ENCODE measurements at places on chromosomes 6 and 20.

- DNase-seq, result peak; percentile 87
These were observed 24.5 kb downstream of the ILRUN start for GRCh38 chr6:34671801-34672656.

GRCh38 chr6:11605507-11605905 lies 68.0 kb downstream of the TMEM170B start:
- no peak for DNase-seq

GRCh38 chr20:25191689-25192088 lies 3.8 kb upstream of the ENTPD6 start:
- no peak for DNase-seq

DNA sequence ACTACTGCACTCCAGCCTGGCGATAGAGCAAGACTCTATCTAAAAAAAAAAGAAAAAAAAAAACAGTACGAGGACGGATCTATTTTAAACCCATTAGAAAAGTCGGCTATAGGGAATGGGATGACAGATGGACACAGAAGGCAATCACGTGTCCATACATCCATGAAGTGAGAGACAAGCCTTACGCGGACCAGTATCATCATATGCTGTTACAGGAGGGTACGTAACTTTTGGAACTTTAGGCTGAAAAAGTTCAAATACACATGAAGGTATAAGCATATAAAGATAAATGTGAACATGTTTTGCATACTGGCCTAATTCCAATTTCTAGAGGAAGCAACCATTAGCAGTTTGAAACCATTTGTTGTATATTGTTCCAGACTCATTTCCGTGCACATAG lies 109.8 kb upstream of the EXOC2 start:
- no peak for DNase-seq

DNA sequence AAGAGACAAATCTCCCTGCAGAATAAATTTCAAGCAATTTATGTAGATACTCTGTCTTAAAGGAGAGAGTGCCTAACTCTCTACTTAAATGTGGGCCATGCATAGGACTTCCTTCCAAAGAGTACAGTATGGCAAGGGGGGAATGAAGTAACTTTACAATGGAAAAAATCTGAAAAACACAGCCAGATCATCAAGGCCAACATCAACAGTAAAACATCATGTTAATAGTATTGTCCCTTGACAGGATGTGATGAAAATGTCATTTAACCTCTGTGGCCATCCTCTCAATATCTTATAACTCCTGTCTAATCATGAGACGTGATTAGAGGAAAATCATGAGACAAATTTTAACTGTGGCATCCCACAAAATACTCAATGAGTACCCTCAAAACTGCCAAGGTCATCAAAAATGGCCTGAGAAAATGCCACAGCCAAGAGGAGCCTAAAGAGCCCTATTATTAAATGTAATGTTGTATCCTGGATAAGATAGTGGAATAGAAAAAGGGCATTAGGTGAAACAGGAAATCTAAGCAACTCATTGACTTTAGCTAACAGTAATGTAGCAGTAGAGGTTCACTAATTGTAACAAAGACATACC lies 47.5 kb downstream of the CNBD2 start:
- no peak for DNase-seq

DNA sequence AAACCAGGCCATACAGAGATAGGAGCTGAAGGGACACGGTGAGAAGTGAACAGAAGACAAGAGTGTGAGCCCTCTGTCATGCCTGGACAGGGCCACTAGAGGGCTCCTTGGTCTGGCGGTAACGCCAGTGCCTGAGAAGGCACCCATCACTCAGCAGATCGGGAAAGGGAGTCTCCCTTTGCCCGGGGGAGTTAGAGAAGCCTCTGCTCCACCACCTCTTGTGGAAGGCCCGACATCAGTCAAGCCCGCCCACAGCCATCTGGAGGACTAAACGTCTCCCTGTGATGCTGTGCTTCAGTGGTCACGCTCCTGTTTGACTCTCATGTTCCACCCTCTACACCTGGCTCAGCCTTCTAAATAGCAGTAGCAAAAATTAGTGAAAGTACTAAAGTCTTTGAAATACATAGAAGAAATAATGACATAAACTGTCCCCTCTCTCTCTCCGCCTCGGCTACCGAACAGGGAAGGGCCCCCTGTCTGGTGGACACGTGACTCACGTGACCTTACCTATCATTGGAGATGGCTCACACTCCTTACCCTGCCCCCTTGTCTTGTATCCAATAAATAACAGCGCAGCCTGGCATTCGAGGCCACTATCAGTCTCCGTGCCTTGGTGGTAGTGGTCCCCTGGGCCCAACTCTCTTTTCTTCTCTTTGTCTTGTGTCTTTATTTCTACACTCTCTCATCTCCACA lies 66.7 kb downstream of the RPP21 start:
- peak; percentile 47 for DNase-seq

DNA sequence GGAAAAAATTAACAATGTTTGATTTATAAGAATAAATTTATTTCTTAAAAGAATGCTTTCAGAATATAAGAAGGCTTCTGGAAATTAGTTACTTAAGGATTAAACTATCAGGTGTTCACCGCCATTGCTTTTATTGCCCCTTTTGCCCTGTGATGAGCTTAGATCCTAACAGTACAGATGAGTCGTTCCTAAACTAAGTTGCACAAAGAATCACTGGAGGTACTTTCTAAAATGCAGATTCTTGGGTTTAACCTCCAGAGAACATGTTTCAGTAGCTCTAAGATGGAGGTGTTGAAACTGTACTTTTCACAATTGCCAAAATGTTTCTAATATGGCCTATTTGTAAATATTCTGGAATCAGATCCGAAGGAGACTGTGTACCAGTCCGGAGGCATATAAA lies 211.9 kb downstream of the GMDS start:
- DNase-seq, result no peak

- no peak for DNase-seq
These were observed 24.6 kb downstream of the TBX18 start for GRCh38 chr6:84739866-84740208.

DNA sequence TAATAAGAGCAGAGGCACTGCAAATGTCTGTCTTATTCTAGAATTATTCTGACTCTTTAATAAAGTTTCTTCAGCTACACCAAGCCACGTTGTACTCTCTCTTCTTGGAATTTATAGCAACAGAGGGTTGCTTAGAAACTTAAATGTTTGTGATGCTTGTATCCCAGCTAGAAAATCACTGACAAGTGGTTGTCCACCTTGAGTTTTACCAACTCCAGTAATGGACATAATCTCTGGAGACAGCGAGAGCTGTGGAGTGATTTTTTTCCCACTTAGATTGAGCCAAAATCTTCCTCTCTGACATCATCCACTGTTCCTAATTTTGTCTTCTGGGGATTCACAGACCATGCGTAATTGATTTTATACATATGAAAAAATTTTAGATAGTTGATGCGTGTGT lies 8.0 kb downstream of the ECT2L start:
- no peak for DNase-seq

GRCh38 chr20:45092898-45093297 lies 8.0 kb downstream of the KCNS1 start:
- DNase-seq, result no peak

DNA sequence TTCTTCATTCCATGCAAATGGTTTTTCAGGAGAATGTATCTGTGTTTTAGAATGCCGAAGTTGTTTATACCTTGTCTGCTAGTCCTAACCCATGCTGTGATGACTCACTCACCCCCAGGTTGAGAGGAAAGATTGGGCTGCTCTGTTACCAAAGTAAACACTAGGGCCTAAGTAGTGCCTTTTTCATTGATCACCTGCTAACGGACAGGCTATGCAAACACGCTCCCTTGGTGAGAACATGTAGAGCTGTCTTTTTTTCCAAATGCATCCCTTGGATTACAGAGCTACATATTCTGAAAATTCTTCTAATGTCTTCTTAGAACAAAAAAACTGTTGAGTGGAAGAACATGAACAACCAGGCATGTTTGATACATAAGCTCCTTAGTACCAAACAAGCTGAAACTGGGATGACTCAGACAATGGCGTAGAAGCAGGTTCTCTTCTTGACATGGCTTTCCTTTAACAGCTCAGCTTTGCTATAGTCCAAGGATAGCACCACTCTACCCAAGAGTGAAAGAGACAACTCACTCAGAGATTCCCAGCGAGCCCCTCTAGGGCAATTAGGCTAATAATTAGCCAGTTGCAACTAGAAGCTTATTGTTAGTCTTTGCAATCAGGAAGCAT lies 20.5 kb downstream of the PERP start:
- no peak for DNase-seq

DNA sequence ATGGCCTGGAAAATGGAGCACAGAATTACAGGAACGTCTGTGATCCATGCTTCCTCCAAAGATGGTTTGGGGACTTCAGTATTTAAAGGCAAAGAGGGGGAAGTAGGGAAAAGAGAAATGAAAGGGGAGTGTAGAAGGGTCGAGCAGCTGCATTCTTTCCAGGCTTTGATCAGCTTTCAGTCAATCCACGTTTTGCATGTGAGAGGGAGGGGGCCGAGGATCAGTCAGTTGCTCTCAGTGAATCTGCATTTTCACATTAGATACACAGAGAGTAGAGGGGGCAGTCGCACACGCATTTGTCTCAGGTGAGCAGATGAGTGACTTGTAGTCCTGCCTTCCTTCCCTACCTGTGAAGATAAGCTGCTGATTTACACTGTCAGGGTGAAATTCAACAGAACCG lies 78.8 kb downstream of the FOXF2 start:
- DNase-seq, result no peak

GRCh38 chr6:29005183-29005885 lies at the start of gene ZNF311:
Gene ZNF311 (minus strand): TSS chr6:29005315. CDS start chr6:29003954, 1,361 bp downstream.
- DNase-seq, result no peak

DNA sequence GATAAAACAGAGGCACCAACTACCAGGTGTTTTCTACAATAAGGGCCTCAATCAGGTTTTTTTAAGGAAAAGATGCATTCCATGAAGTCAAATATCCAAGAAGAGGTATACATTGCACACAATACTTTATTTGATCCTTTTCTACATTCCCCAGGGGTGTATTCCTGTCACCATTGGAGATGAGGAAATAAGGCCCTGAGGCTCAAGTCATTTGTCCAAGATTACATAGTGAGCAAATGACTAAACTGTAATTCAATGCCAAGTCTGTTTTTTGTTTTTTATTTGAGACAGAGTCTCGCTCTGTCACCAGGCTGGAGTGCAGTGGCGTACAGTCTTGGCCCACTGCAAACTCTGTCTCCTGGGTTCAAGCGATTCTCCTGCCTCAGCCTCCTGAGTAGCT lies 69.2 kb upstream of the CDYL start:
- no peak for DNase-seq

DNA sequence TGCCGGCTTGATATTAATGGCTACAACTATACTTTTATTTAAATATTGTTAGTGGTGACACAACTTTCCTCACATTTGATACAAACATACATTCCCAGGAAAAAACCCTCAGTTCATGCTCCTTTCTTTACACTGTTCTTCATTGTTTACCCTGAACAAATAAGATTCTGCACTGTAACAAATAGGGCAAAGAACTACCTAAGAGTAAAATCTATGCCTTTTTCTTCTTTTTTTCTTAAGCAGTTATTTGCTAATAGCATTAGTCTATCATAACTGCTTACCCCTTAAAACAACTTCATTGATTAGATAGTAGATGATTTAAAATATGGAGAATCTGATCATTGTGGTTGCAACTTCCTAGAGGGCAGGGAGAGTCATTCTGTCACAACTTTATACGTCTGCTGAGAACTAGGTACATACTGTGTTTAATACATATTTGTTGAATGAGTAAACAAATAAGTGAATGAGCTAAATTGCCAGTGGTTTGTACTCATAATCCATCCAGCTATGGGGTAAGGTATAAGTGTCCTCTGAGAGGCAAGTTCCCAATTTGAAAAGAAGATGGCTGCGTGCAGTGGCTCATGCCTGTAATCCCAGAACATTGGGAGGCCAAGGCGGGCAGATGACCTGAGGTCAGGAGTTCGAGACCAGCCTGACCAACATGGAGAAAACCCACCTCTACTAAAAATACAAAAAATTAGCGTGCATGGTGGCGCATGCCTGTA lies 161.0 kb downstream of the CDK19 start:
- no peak for DNase-seq

DNA sequence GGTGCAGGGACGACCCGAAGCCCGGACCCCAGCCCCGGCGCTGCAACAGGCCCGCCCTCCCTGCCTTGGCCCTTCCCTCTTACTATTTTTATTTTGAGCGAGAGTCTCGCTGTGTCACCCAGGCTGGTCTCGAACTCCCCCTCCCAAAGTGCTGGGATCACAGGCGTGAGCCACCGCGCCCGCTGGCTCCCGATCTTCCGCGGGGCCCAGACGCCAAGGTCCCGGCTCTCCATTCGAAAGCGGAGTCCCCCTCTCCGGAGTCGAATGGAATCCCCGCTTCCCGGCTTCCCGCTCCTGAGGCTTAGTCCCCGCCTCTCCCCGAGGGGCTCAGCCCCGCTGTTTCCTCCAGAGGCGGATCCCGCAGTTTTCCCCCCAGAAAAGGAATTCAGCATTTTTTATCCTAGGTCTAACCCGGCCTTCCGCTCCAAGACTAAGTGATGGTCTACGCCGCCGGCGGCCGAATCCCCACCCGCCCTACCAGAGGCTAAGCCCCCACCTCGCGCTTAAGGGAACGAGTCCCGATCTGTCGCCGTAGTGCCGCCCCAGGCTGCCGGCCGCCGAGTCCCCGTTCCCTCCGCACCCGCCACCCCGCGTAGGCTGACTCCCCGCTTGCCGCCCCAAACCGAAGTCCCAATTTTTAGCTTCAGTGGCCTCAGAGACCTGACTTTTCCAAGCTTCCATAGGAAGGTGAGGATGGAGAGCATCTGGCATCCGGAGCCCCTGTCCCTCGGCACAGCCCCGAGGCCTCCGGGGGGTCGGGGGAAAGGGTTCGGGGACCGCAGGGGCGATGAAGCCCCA lies 11.5 kb upstream of the TMC2 start:
- peak; percentile 12 for DNase-seq

GRCh38 chr6:137043710-137044365 lies 927 bp downstream of the IL20RA start:
- DNase-seq, result peak; percentile 1

DNA sequence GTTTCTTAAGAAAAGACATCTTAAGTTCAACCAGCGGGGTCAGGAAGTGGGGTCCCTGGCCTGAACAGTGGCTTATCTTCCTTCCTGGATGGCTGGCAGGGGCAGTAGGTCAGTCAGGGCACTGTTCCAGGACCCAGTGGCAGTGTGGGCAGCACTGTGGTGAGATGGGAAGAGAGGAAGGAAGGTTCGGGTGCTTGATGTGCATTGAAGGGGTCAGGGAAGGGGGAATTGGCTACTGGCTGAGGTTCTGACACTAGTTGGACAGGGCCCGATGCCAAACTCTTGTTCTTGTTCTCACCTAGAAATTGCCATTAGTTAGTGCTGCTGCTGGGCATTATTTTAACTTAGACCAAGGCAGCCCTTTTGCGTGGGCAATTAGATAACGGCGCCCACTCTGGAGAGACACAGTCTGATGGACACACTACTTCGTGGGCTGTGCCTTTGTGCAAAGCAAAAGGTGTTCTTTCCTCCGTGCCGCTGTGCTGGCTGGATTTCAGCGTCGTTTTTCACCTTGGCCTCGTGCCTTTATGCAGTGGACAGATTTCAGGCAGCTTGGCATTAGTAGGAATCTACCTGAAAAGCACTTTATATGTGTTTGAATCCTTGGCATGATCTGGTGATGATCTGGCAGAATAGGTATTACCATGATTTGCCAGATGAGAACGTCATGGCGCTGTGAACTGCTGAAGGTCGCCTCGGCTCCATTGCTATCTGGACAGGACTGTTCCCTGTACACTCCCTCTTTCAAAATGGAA lies 30.3 kb downstream of the UTRN start:
- no peak for DNase-seq

GRCh38 chr20:63471717-63471980 lies 806 bp downstream of the KCNQ2 start:
- DNase-seq, result no peak
